NCI-H446 (cell line): ENCODE measurements at places on chromosomes 5 and 9.

- no peak for DNase-seq
Measured at GRCh38 chr5:82358457-82358856, 80.3 kb upstream of the RPS23 start.

DNA sequence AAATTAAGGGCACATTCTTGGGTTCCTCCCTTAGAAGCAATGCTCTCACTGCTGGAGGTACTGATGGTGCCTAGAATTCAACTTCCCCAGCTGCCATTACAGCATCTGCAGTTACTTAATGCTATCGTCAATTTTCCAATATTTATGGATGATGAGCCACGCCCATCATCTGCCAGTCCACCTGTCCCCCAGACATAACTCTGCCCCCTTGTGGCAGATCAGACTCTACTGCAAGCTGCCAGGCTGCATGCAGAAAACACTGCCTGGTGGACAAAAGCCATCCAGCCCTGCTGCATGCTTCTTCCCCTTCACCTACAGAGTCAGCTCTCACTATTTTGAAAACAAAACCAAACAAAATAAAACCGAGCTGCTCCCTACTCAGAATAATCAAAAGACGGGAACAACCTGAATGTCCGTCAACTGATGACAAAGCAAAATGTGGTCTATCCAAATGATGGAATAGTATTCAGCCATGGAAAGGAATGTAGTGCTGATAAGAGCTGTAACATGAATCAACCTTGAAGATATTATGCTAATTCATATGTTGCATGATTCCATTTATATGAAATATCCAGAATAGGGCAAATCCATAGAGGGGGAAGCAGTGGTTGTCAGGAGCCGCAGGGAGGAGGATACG, 66.4 kb downstream of the RETREG1 start:
- DNase-seq = peak; percentile 79

DNA sequence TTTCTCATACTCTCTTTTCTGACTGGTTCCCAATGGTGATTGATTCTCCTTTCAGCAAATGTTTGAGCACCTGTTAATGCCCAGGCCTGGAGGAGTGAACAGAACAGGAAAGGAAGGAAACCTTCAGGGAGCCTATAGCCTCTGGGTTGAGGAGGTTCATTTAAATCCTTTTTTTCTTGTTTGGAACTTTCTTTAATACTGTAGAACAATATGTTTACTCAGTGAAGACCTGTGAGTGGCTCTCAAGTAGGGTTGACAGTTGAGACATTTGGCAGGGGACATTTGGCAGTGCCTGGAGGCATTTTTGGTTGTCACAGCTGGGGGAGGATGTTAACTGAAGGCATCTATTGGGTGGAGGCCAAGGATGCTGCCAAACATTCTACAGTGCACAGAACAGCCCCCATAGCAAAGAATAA, 6.1 kb upstream of the FAM120AOS start:
- DNase-seq = no peak

DNA sequence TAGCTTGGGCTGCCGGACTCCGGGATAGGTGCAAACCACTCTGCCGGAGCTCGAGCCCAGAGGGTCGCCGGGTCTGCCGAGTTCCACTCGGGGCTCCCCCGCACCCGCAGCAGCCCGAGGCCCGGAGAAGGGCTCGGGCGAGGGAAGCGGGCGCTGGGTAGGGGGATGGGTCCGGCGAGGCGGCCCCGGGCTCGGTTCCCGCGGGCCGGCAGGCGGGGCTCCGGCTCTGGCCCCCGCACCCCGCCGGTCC, 507 bp downstream of the RICTOR start:
- DNase-seq = no peak

GRCh38 chr5:106601620-106602019, 1069.1 kb downstream of the EFNA5 start:
- no peak for DNase-seq

DNA sequence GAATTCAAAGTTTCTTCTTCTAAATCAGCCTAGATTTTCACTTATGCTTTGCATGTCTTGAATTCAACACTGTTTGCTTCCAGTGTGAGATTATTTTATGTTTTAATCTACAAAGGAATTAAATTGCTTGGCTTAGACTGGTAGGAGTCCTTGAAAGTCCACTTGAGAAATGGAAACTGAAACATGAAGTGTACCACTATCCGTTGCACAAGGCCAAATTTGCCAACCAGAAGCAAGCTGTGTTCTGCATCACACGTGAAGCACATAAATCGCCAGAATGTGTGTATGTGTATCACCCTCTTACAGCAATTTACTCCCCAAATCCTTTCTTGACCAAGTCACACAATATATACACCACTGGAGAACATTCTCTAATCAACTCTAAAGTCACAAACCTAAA, 10.3 kb downstream of the SEMA6A start:
- peak; percentile 10 for DNase-seq

DNA sequence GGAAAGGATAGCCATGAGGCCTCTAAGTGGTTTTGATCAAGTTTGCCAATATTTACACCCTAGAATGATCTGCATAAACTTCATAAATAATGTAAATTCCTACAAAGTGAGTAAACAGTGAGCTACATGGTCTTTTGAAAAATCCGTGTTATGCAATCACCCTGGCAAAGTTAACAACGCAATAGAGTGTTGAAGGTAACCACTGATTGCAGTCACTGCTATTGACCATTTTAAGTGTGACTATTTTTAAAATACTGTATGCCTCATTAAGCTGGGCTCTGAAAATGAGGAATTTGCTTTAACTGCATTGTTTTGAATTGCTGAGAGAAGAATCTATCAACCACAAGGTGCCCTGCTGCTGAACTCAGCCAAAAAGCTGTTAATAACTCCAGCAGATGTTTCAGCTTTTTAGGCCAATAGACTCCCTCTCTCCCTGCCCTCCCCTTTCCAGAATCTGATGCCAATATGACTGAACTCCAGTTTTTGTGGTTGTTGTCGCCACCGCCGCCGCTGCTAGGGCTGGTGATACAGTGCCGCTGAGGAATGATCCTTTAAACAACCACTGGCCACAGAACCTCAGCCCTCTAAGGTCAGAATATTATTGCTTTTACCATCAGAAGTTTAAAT, 35.3 kb upstream of the SMARCA2 start:
- peak; percentile 71 for DNase-seq

- no peak for DNase-seq
Measured at GRCh38 chr9:95508242-95508967, 8.4 kb downstream of the PTCH1 start.

DNA sequence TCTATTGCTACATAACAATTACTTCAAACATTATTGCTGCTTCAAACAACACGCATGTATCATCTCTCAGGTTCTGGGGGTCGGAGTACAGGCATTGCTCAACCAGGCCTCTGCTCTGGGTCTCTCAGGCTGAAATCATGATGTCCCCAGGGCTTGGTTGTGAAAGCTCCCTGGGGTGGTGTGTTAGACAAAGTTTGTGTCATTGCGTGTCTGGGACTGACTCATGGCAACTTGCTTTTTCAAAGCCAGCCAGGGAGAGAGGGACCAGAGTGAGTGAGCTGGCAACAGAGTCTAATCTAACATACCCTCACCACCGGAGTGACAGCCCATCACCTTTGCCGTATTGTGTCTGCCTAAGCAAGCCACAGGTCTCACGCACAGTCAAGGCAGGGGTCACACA, 259.2 kb upstream of the NFIL3 start:
- no peak for DNase-seq

DNA sequence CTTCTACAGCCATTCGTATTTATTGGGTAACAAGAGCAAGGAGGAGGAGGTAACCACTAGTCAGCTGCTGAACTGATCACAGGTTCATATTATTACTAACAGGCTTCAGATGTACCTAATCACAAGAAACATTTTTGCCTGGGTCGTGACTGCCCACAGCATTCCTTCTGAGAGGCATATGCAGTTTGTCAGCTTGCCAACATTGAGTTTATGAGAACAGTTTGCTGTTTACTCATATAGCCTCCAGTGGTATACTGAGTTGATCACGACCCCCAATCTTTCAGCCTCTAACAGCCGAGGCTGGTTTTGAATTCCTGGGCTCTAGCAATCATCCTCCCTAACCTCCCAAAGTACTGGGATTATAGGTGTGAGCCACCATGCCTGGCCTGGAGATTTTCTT, 693.6 kb downstream of the TLE1 start:
- no peak for DNase-seq

- DNase-seq = no peak
Measured at GRCh38 chr9:79668956-79669355, 97.2 kb downstream of the TLE4 start.

GRCh38 chr9:129323999-129324553, 146.0 kb upstream of the IER5L start:
- no peak for DNase-seq

DNA sequence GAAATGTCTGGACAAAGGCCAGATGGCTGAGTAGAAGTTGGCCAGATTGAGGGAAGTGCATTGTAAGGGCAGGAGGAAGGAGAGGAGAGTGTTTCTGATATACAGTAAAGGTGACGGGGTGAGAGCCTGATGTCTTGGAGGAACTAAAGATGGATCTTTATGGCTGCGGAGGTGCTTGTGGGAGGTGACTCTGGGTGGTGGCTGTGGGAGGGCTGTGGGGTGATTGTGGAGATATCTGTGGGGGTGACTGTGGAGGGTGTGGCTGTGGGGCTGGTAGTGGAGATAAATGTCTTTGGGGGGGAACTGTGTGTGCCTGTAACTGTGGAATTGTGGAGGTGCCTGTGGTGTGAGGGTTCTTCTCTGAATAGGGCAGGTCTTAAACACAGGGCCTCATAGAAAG, 121.4 kb downstream of the CMYA5 start:
- no peak for DNase-seq

GRCh38 chr9:130555968-130556367, 23.4 kb upstream of the FUBP3 start:
- DNase-seq = no peak

GRCh38 chr5:111227801-111228200, 3.6 kb downstream of the CAMK4 start:
- peak; percentile 93 for DNase-seq

GRCh38 chr5:133700251-133700650, 87.9 kb upstream of the FSTL4 start:
- DNase-seq = no peak

GRCh38 chr5:25573691-25574090, 928.9 kb upstream of the CDH10 start:
- DNase-seq = no peak
